ENCODE measurements at places on chromosomes 6 and 20. TPM values are rescaled to one million over a fixed set of nuclear protein-coding genes. Genes with fewer than 3 reads are reported as not detected.

The ENPP3 gene
- total RNA-seq: 23.9 TPM

The TNFAIP3 gene
- 24.7 TPM for total RNA-seq

The FAM8A1 gene
- 30.5 TPM for total RNA-seq

The MCCD1 gene
- total RNA-seq: 0.15 TPM

The OR2H2 gene
- total RNA-seq: not detected

GRCh38 chr6:163665464-163665863, 250.9 kb downstream of the QKI start:
- H3K27me3 ChIP-seq: peaks cover 20% of the 10 kb centered on the region
- H3K4me3 ChIP-seq: no peak overlapping the region
- no peak overlapping the region for H3K27ac ChIP-seq
- H3K4me1 ChIP-seq: no peaks in the 10 kb centered on the region
- H3K36me3 ChIP-seq: no peaks in the 10 kb centered on the region
- no peak for DNase-seq

GRCh38 chr6:74404366-74404765, 708.4 kb downstream of the CD109 start:
- no peak overlapping the region for H3K4me3 ChIP-seq
- H3K4me1 ChIP-seq: no peaks in the 10 kb centered on the region
- H3K27me3 ChIP-seq: no peaks in the 10 kb centered on the region
- no peak overlapping the region for H3K27ac ChIP-seq
- H3K36me3 ChIP-seq: no peaks in the 10 kb centered on the region

- H3K27me3 ChIP-seq: no peaks in the 10 kb centered on the region
- no peak for DNase-seq
- H3K27ac ChIP-seq: no peak overlapping the region
- no peak overlapping the region for H3K4me3 ChIP-seq
- H3K36me3 ChIP-seq: peaks cover 3% of the 10 kb centered on the region
These were observed 2.7 kb downstream of the EFCAB8 start for GRCh38 chr20:32861446-32861845.

DNA sequence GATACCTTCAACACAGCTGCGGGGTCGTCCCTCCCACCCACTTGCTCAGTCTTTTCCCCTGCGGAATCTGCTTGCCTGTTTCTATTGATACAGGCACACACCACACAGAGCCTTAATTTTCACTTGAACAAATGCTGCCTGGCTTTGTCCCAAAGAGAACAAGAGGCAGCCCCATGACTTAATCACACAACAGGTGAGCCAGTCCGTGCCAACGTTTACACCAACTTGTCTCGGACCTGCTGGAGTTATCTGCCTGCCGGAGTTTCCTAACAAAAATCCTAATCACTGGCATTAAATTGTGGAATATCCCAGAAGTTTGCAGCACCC, 186.8 kb upstream of the RREB1 start:
- H3K36me3 ChIP-seq: no peaks in the 10 kb centered on the region
- DNase-seq: no peak
- H3K4me1 ChIP-seq: peaks cover 7% of the 10 kb centered on the region
- no peaks in the 10 kb centered on the region for H3K27me3 ChIP-seq
- H3K27ac ChIP-seq: no peak overlapping the region

DNA sequence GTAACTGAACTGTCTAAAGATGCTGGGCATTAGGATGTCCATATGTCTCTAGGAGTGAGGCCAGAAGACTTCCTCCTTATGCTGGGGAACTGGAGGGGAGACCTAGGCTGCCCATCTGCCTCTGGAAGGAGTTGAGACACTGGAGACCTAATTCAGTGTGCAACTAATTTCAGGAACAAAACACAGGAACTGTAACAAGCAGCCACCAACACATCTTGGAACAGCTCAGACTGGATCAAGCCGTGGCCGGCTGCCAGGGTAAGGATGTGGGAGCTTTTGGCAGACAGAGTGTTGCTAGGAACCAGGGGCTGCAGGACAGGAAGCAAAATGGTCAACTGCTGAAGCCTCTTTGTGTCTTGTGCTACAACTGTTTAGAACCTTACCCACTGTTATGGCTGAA, 16.4 kb upstream of the MAS1 start:
- DNase-seq: no peak
- H3K27ac ChIP-seq: no peak overlapping the region
- no peak overlapping the region for H3K4me3 ChIP-seq
- H3K27me3 ChIP-seq: no peaks in the 10 kb centered on the region

DNA sequence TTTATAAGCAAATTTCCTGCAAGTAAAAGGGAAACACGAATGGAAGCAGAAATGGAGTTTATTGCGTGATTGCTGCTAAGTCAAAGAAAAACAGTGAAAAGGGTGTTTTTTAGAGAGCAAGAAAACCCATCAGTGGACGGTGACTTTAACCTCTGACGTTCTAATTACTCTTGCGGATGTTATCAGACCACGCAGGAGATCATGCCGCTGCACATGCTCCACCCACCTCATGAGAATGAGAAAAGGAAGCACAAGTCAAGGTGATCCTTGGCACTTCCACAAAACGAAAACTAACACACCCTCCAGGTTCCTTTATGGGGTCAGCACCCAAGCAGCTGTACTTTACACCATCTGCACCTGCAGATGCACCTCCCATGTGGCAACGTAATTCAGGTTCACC, 45.0 kb downstream of the LYRM4 start:
- peaks cover 18% of the 10 kb centered on the region for H3K36me3 ChIP-seq
- no peaks in the 10 kb centered on the region for H3K27me3 ChIP-seq
- no peak overlapping the region for H3K4me3 ChIP-seq

DNA sequence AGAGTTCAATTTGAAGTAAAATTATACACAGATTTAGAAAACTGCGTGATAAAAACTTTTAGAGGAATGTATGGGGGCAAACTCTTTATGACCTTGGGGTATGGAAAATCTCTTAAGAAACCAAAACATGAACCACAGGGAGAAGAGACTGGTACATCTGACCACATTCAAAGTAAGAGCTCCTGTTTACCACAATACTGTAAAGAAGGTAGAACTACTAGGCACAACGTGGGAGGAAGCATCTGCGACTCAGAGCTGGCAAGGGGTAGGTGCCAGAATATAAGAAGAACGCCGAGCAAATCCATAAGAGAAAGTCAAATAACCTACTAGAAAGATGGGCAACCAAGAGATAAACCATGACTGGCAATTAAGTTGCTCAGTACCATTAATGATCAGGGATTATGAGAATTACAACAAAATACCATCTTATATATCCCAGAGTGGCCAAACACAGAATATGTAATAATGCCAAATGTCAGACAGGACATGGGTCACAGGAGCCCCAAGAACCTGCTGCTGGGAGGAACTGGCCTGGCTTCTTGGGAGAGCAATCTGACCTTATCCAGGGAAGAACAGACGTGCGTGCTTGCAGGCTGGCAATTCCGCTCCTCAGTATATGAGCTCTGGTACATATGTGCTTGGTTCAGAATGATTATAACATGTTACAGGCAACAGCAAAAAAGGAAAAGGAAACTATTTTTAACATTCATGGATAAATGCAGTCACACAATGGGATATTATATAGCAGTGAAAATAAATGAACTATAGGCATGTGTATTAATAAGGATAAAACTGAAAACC, 50.2 kb downstream of the INSM1 start:
- H3K27me3 ChIP-seq: no peaks in the 10 kb centered on the region
- no peak overlapping the region for H3K4me3 ChIP-seq
- H3K27ac ChIP-seq: no peak overlapping the region

GRCh38 chr6:47743744-47744143, 38.1 kb upstream of the OPN5 start:
- H3K4me3 ChIP-seq: no peak overlapping the region
- H3K4me1 ChIP-seq: no peaks in the 10 kb centered on the region
- H3K36me3 ChIP-seq: no peaks in the 10 kb centered on the region
- no peaks in the 10 kb centered on the region for H3K27me3 ChIP-seq
- no peak for DNase-seq

DNA sequence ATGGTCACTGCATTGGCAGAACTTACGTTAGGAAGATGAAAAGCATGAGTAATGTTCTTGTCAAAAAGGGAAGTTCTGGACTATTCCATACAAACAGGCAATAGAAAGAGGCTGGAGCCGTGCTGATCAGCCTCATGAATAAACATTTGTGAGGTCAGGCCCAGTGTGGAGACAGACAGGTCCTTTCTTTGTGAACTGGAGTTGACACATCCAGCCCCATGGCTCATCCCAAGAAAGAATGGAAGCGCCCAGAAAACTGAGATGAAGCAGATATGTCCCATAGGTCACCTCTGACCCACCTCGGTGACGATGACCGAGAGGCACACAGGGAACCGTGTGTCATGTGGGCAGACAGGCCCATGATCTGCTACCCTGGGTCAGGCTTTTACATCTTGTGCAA, 276.0 kb upstream of the SGK1 start:
- no peaks in the 10 kb centered on the region for H3K36me3 ChIP-seq
- H3K27me3 ChIP-seq: no peaks in the 10 kb centered on the region
- H3K27ac ChIP-seq: no peak overlapping the region
- no peak for DNase-seq
- no peaks in the 10 kb centered on the region for H3K4me1 ChIP-seq
- no peak overlapping the region for H3K4me3 ChIP-seq

DNA sequence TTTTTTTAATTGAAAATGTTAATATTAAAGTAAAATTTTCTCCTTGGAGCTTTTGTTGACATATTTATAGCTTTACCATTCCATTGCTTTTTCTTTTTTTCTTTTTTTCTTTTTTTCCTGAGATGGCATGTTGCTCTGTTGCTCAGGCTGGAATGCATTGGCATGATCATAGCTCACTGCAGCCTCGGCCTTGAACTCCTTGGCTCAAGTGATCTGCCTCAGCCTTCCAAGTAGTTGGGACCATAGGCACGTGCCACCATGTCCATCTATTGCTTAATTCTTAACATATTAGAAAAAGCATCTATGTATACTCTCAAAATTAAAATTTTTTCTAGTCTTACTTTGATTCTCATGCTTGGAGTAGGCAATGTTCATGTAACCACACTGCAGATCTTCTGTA, 43.0 kb downstream of the RALGAPB start:
- peaks cover 16% of the 10 kb centered on the region for H3K36me3 ChIP-seq
- H3K27me3 ChIP-seq: no peaks in the 10 kb centered on the region
- no peak for DNase-seq
- no peak overlapping the region for H3K27ac ChIP-seq
- no peak overlapping the region for H3K4me3 ChIP-seq

GRCh38 chr6:154457881-154458284, 52.6 kb downstream of the CNKSR3 start:
- no peak for DNase-seq
- H3K27me3 ChIP-seq: no peaks in the 10 kb centered on the region
- peaks cover 68% of the 10 kb centered on the region for H3K4me1 ChIP-seq
- H3K36me3 ChIP-seq: no peaks in the 10 kb centered on the region
- no peak overlapping the region for H3K4me3 ChIP-seq
- H3K27ac ChIP-seq: peak overlapping the region; percentile 8

DNA sequence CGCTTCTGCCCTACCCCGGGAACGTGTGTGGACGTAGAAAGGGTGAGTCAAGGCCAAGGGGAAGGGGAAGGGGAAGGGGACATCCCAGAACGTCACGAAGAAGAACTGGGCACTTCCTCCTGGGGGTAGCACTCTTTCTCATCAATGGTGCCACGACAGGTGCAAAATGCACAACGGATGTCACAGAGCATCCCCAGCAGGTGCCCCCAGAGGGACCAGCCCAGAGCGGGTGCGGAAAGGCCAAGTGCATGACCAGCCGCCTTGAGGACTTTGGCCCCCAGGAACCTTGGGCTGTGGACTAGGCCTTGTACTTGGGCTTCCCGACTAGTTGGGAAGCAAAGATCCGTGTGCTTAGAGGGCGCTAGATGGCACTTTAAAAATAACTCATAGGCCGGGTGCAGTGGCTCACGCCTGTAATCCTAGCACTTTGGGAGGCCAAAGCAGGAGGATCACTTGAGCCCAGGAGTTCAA, 12.1 kb upstream of the SRC start:
- DNase-seq: peak; percentile 50
- H3K36me3 ChIP-seq: no peaks in the 10 kb centered on the region
- no peaks in the 10 kb centered on the region for H3K27me3 ChIP-seq
- peak overlapping the region; percentile 54 for H3K4me3 ChIP-seq

GRCh38 chr6:71288228-71289038, at the start of gene OGFRL1:
Gene OGFRL1 (plus strand): TSS chr6:71288811. CDS start chr6:71288937, 126 bp downstream.
- peaks cover 15% of the 10 kb centered on the region for H3K4me1 ChIP-seq
- DNase-seq: peak; percentile 14
- H3K27ac ChIP-seq: no peak within 1 kb of the TSS
- H3K4me3 ChIP-seq: peak within 1 kb of the TSS; percentile 76

GRCh38 chr6:43926634-43927531, 156.9 kb downstream of the VEGFA start:
- peak; percentile 90 for DNase-seq
- H3K4me1 ChIP-seq: peaks cover 74% of the 10 kb centered on the region
- H3K27me3 ChIP-seq: no peaks in the 10 kb centered on the region
- no peaks in the 10 kb centered on the region for H3K36me3 ChIP-seq

DNA sequence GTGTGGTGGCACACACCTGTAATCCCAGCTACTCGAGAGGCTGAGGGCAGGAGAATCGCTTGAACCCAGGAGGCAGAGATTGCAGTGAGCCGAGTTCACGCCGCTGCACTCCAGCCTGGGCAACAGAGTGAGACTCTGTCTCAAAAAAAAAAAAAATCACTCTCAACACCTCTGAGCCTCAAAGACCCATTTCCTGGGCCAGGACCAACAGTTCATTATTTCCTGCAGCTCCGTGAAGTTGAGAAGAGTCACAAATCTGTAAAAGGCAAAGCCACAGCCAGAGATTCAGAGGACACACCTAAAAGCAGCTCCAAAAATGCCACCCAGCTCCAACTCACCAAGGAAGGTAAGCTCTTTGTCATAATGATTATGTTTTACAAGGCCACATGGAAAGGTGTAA, 15.2 kb upstream of the NOP56 start:
- no peak for DNase-seq
- H3K27me3 ChIP-seq: peaks cover 12% of the 10 kb centered on the region
- no peaks in the 10 kb centered on the region for H3K4me1 ChIP-seq
- H3K4me3 ChIP-seq: no peak overlapping the region
- no peaks in the 10 kb centered on the region for H3K36me3 ChIP-seq

DNA sequence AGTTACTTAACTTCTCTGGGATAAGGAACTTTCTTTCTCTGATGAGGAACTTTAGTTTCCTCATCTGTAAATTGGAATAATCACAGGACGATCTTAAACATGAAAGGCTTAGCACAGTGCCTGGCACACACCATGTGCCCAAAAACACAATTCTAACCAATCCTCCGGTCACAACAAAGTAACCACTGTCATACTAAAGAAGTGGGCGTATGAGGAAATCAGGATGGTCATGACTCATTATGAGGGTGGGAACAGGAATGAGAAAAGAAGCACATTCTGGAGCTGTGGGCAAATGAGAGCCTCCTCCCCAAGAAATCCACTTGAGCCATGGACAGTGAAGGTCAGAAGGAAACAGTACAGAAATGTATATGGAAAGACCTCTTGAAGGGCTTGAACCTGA, 82.9 kb downstream of the LRFN2 start:
- peaks cover 5% of the 10 kb centered on the region for H3K27me3 ChIP-seq
- no peaks in the 10 kb centered on the region for H3K36me3 ChIP-seq
- DNase-seq: no peak
- H3K4me1 ChIP-seq: no peaks in the 10 kb centered on the region
